ENCODE measurements at places on chromosomes 12 and 14. TPM values are rescaled to one million over a fixed set of nuclear protein-coding genes. Genes with fewer than 3 reads are reported as not detected.
A peak's percentile ranks its signal among the peaks of the same experiment; 100 is the strongest.

The VDR gene
- 0.37 TPM for polyA plus RNA-seq

The CEBPE gene
- 0.16 TPM for polyA plus RNA-seq

The MAP1LC3B2 gene
- 4.4 TPM for polyA plus RNA-seq

The KCNJ8 gene
- not detected for polyA plus RNA-seq

The ESPL1 gene
- polyA plus RNA-seq, result 0.16 TPM

The GUCY2C gene
- not detected for polyA plus RNA-seq

The CINP gene
- 37.7 TPM for polyA plus RNA-seq

The KCNH3 gene
- polyA plus RNA-seq, result 0.97 TPM

The PGF gene
- 0.13 TPM for polyA plus RNA-seq

DNA sequence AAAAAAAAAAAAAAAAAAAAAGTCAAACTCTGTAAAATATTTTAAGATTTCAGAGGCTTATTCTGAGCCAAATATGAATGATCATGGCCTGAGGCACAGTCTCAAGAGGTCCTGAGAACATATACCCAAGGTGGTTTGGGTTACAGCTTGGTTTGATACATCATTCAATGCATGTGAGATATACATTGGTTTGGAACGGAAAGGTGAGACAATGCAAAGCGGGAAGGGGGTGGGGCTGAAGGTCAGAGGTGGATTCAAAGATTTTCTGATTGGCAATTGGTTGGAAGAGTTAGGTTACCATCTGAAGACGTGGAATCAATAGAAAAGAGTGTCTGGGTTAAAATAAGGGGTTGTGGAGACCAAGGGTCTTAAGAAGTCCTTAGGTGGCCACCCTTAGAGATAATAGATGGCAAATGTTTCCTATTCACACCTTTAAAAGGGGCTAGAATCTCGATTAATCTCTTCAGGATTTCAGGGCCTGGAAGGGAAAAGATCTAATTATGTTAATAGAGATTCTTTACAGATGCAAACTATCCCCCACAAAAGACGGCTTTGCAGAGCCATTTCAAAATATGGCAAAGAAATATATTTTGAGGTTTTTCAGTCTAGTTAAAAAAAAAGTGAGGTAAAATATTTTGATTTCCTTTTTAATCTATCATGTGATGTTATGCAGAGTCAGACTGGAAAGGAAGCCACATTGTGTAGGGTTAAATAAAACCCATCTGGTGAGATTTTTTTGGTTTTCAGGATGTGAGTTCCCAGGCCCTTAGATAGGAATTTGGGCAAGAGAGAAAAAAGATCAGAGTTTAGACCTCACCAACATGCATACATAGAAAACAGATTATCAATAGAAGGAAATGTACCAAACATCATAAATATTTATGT, 173.8 kb upstream of the CNOT2 start:
- no peaks in the 10 kb centered on the region for H3K36me3 ChIP-seq
- no peak overlapping the region for H3K4me3 ChIP-seq
- no peak overlapping the region for H3K27ac ChIP-seq
- no peak for DNase-seq

- no peaks in the 10 kb centered on the region for H3K36me3 ChIP-seq
- H3K4me3 ChIP-seq, result no peak overlapping the region
- H3K27me3 ChIP-seq, result no peaks in the 10 kb centered on the region
- no peaks in the 10 kb centered on the region for H3K4me1 ChIP-seq
Observed at GRCh38 chr14:94880876-94881275, 111.0 kb upstream of the GSC start.

DNA sequence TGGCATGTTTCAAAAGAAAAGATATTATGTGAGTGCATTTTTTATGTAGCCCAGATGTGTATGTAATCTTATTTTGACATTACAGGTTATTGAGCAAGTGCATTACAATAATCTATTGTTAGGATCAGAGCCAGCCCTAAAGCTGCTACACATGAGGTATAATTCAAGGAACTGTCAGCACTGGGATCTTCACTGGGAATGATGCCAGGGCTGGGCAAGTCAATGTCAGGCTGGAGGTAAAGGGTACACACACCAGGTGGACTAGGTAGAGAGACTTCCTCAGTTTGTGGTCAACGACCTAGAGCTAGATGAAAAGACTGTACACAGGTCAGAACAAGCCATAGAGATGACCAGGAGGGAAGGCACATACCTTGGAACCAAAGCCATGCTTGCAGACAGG, 15.4 kb downstream of the TRIM9 start:
- no peaks in the 10 kb centered on the region for H3K4me1 ChIP-seq
- H3K4me3 ChIP-seq, result no peak overlapping the region
- no peak for DNase-seq
- H3K27me3 ChIP-seq, result no peaks in the 10 kb centered on the region

- H3K4me3 ChIP-seq, result no peak overlapping the region
- no peaks in the 10 kb centered on the region for H3K4me1 ChIP-seq
Observed at GRCh38 chr12:124125203-124125871, 152.3 kb downstream of the ZNF664 start.

DNA sequence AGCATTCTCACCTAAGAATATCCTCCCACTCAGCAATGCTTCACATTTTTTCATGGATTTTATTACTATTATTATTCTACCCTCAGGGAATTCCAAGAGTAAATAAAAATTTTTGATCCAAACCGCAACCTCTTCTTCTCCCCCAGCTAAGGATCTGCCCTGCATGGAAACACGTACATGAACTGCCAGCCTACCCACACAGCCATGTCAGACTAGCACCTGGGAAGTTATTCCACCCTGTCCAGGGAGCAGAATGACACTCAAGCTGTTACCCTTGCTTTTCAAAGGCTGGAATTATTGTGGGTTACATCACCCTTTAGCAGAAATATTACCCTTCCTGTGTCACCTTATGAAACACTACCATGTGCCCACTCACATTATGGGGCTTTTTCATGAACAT, 227.3 kb upstream of the USP15 start:
- no peak overlapping the region for H3K4me3 ChIP-seq
- no peak overlapping the region for H3K27ac ChIP-seq
- H3K27me3 ChIP-seq, result no peaks in the 10 kb centered on the region
- H3K36me3 ChIP-seq, result no peaks in the 10 kb centered on the region
- no peaks in the 10 kb centered on the region for H3K4me1 ChIP-seq
- no peak for DNase-seq

- H3K36me3 ChIP-seq, result no peaks in the 10 kb centered on the region
- no peaks in the 10 kb centered on the region for H3K27me3 ChIP-seq
- no peak for DNase-seq
- H3K4me1 ChIP-seq, result no peaks in the 10 kb centered on the region
Observed at GRCh38 chr12:39805651-39806050, 186.0 kb upstream of the ABCD2 start.

DNA sequence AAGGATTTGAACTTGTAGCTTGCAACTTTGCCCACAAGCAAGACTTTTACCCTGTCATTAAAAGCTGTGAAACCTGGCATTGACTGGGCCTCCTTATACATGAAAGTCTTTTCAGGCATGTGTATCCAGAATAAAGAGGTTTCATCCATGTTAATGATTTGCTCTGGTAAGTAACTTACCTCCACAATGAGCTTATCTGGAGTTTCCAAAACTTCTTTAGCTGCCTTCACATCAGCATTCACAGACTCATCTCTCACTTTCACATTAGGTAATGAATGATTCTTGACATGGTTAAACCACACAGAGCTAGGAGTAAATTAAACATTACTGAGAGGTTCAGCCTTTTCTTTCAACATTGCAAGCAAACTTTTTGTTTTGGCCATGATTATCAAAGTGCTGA, 234.4 kb upstream of the CLEC14A start:
- no peaks in the 10 kb centered on the region for H3K36me3 ChIP-seq
- no peak overlapping the region for H3K27ac ChIP-seq
- no peaks in the 10 kb centered on the region for H3K27me3 ChIP-seq
- no peak for DNase-seq

GRCh38 chr12:3380200-3381043, 110.6 kb upstream of the PRMT8 start:
- H3K4me1 ChIP-seq, result no peaks in the 10 kb centered on the region
- no peak for DNase-seq

GRCh38 chr12:52871291-52872039, 22.7 kb upstream of the KRT78 start:
- DNase-seq, result no peak
- no peaks in the 10 kb centered on the region for H3K27me3 ChIP-seq
- peaks cover 21% of the 10 kb centered on the region for H3K4me1 ChIP-seq
- H3K27ac ChIP-seq, result no peak overlapping the region
- H3K36me3 ChIP-seq, result no peaks in the 10 kb centered on the region

DNA sequence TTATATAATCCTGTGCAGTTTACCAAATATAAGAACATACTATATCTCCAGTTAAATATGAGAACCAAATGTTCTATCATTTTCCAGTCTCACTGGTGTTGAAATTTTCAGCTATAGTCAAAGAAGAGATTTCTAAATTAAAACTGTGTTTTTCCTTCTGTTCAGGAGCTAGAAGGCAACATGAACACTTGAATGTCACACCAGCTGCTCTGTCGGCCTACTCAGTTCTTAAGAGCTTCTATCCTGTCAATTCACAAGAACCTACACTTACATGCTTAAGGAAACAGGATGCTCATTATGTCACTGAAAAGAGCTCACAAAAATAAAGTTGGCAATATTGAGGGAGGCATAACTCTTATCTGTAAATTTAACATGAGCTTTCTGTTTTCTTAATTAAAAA, 43.1 kb downstream of the ATP2B1 start:
- H3K4me1 ChIP-seq, result peaks cover 87% of the 10 kb centered on the region
- no peak overlapping the region for H3K27ac ChIP-seq
- H3K36me3 ChIP-seq, result no peaks in the 10 kb centered on the region

- peaks cover 34% of the 10 kb centered on the region for H3K36me3 ChIP-seq
- DNase-seq, result no peak
- H3K27ac ChIP-seq, result no peak overlapping the region
- H3K27me3 ChIP-seq, result no peaks in the 10 kb centered on the region
Observed at GRCh38 chr12:124328636-124329035, 33.7 kb downstream of the RFLNA start.

DNA sequence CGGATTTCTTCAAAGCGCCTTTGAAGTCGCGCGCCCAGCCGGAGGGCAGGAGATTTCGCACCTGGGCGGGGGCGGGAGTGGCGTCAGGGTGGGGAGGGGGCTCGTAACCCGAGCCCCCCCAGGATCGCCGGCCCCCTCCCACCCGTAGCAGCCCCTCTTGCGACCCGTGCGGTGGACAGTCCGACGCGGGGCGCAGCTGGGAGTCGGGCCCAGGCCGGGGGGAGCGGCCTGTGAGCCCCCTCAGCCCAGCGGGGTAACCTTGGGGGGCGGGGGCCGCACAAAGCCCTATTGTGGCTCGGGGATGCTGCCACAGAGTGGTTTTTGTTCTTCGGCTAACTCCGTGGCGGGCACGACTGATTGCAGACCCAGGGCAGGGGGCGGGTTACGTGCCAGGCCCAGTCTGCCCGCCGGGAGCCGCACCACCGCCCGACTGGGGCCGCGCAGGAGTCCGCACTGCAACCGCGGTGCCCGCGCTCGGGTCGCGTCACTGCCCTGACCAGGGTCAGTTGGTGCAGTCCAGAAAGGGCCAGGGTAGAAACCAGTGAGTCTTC, 4.2 kb upstream of the AAAS start:
- peaks cover 38% of the 10 kb centered on the region for H3K4me1 ChIP-seq
- no peaks in the 10 kb centered on the region for H3K36me3 ChIP-seq
- H3K27ac ChIP-seq, result peak overlapping the region; percentile 70
- no peaks in the 10 kb centered on the region for H3K27me3 ChIP-seq
- no peak for DNase-seq

- no peaks in the 10 kb centered on the region for H3K36me3 ChIP-seq
- no peaks in the 10 kb centered on the region for H3K27me3 ChIP-seq
- no peak for DNase-seq
- no peak overlapping the region for H3K4me3 ChIP-seq
- H3K4me1 ChIP-seq, result no peaks in the 10 kb centered on the region
- no peak overlapping the region for H3K27ac ChIP-seq
Observed at GRCh38 chr14:90599339-90599738, 202.5 kb downstream of the CALM1 start.

DNA sequence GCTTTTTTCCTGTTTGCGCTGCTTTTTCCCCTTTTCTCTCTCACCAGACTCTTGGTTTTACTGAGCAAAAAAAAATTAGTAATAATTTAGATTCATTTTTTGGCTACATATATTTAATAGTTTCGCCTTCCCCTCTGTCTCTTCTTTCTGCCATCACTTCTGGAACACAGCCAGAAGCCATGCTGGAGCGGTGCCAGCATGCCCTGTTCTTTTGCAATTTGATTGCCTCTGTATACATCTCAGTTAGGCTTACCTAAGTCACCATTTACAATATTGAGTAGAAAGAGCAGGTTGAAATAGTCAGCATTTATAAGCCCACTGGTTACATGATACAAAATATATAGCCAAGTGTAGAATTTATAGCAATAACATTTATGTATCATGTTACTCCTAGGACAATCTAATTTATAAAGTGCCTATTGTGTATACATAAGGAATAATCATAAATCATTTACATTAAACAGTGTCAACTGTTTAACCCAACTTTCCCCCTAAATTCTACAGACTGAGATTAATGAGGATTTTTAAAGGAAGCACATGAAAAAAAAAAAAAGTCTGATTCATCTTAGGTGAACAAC, 413.8 kb upstream of the SOX5 start:
- no peak for DNase-seq
- no peaks in the 10 kb centered on the region for H3K4me1 ChIP-seq
- no peak overlapping the region for H3K27ac ChIP-seq
- no peaks in the 10 kb centered on the region for H3K36me3 ChIP-seq
- no peaks in the 10 kb centered on the region for H3K27me3 ChIP-seq

DNA sequence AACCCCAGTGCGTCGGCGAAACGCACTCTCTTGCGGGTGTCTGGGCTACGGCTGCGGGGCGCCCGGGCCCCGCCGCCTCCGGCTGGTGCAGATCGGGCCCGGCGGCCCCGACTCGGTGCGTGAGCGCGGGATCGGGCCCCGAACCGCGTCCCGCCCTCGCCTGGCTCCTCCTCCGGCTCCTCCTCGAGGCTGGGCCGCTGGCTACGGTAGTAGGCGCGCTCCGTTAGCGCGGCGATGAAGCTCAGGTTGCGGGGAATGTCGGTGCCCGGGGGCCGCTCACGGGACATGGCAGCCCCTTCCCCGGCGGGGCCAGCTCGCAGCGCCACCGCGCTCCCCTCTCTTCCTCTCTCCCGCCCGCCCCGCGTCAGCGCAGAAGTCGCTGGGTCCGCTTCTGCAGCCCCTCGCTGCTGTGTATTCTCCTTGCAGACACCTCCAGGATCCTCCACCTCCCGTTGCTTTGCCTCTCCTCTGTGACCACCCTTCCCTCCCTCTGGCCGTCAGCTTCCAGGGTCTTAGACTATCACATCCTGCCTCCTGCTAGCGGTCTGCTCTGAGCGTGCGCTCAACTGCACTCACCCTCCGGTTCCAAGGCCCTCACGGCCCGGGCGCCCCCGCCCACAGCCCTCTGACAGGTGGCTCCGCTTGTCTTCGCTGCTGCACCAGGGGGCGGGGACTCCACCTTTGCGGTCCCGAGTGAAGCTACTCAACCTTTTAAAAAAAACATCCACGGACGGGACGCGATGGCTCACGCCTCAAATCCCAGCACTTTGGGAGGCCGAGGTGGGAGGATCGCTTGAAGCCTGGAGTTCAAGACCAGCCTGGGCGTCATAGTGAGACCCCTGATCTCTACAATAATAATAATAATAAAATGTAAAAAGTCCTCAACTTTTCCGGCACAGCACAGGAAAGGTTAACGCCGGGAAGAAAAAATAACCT, at the start of gene PPP1R3E:
PPP1R3E (minus strand) TSS at position 570 of the 936 bp plus-strand sequence; CDS start at position 287, 283 bp downstream.
- no peaks in the 10 kb centered on the region for H3K27me3 ChIP-seq
- H3K27ac ChIP-seq, result peak within 1 kb of the TSS; percentile 87
- no peaks in the 10 kb centered on the region for H3K36me3 ChIP-seq
- DNase-seq, result peak; percentile 85

GRCh38 chr12:95126076-95126475, 52.7 kb upstream of the NR2C1 start:
- H3K4me3 ChIP-seq, result no peak overlapping the region
- no peak for DNase-seq
- H3K27me3 ChIP-seq, result no peaks in the 10 kb centered on the region
- no peaks in the 10 kb centered on the region for H3K4me1 ChIP-seq

GRCh38 chr14:64221391-64222003, 72.7 kb downstream of the ESR2 start:
- H3K4me3 ChIP-seq, result no peak overlapping the region
- DNase-seq, result no peak
- H3K27me3 ChIP-seq, result no peaks in the 10 kb centered on the region
- H3K4me1 ChIP-seq, result no peaks in the 10 kb centered on the region
- no peak overlapping the region for H3K27ac ChIP-seq
